ENCODE measurements at places on chromosomes 7 and 10.

- no peak for DNase-seq
These were observed 403.3 kb upstream of the GHITM start for GRCh38 chr10:83736008-83736407.

DNA sequence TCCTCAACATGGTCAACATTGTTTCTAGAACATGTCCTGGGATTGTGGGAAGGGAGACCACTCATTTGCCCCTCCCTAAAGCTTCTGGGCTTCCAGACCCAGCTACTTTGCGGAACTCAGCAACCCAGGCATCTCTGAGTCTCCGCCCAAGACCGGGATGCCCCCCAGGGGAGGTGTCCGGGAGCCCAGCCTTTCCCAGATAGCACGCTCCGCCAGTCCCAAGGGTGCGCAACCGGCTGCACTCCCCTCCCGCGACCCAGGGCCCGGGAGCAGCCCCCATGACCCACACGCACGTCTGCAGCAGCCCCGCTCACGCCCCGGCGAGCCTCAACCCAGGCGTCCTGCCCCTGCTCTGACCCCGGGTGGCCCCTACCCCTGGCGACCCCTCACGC is at the start of gene EPO:
Gene EPO, plus strand, starts transcription at position 190 of the 392 bp plus-strand sequence. CDS start 513 bp downstream, outside the sequence.
- DNase-seq, result no peak

GRCh38 chr10:5565671-5566581 is 41.2 kb downstream of the CALML3 start:
- DNase-seq, result no peak

DNA sequence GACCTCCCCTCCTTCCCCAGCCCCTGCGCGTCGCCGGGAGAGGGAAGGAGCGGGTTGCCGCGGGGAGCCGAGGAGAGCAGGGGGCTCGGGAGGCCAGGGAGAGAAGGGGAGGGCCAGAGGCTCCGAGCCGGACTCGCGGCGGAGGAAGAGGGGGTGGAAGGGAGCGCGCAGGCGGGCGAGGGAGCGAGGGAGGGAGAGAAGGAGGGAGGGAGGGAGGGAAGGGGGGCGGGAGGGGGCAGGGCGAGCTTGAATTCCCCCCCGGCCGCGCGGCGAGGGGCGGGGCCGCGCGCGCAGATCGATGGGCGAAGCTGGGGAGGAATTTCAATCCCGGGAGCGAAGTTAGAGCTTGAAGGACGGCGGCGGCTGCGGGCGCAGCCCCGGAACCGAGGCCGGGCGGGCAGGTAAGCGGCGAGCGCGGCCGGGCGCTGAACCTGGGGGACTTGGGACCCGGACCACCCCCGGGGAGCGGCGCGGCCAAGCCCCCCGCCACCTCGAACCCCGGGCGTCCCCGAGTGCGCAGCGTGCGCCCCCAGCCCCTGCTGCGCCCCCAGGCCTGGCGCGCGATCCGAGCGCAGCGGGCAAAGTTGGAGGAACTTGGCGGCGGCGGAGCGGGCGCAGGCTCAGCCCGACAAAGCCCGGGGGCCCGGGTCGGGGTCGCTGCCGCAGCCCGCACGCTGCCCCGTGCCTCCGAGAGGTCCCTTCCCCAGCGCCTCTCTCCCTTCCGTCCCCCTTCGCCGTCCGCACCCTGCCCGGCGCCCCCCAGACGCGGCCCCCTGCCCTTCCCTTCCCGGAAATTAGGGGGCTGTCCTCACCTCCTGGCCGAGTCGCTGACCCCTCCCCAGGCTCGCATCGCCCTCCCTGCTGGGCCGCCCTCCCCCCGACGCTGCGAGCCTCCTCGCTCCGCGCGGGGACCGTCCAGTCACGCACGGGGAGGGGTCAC is at the start of gene ELFN1:
Gene ELFN1, plus strand, starts transcription at position 324 of the 940 bp plus-strand sequence. CDS start 74,320 bp downstream, outside the sequence.
- no peak for DNase-seq

- DNase-seq, result no peak
These were observed 74.3 kb downstream of the CDH23 start for GRCh38 chr10:71471006-71471405.

- no peak for DNase-seq
These were observed 369.5 kb downstream of the ABCA13 start for GRCh38 chr7:48540746-48541145.

- DNase-seq, result no peak
These were observed 70.7 kb upstream of the ANTXRL start for GRCh38 chr10:46216003-46216634.

DNA sequence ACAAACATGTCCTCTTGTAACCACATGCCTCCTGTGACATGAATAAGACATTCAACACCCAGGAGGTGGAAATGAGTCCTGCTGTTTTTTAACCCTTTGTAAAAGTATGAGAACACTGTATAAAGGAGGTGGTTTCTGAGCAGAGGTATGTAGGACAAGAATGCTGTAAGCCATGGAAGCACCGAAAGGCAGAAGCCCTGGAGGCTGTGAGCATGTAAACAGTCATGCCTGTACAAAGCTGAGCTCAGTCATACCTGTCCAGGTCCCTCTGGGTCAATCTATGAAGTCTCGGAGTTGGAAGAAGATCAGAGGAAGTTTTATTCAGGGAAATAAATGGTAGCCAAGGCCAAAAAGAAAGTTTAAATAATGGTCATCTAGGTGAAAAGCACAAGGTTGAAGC is 34.7 kb upstream of the XPNPEP1 start:
- DNase-seq, result no peak

GRCh38 chr10:70805619-70806215 is 10.0 kb upstream of the SGPL1 start:
- DNase-seq, result no peak

DNA sequence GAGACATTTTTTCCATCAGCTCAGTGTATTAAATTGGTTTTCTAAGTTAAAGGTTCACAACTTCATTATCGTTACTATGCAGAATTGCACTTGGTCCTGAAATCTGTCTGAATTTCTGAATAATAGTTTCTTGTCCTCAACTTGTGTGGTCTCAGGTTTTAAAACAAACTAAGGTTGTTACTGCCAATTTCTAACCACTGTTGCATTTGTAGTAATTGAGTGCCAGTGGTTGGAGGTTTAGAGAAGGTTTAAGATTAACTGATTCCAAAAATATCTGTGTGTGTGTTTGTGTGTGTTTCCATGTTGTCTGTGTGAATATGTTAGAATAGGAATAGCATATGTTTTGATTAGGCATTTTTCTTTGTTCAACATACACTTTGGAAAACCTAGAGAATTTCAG is 395.9 kb downstream of the AUTS2 start:
- DNase-seq, result no peak

DNA sequence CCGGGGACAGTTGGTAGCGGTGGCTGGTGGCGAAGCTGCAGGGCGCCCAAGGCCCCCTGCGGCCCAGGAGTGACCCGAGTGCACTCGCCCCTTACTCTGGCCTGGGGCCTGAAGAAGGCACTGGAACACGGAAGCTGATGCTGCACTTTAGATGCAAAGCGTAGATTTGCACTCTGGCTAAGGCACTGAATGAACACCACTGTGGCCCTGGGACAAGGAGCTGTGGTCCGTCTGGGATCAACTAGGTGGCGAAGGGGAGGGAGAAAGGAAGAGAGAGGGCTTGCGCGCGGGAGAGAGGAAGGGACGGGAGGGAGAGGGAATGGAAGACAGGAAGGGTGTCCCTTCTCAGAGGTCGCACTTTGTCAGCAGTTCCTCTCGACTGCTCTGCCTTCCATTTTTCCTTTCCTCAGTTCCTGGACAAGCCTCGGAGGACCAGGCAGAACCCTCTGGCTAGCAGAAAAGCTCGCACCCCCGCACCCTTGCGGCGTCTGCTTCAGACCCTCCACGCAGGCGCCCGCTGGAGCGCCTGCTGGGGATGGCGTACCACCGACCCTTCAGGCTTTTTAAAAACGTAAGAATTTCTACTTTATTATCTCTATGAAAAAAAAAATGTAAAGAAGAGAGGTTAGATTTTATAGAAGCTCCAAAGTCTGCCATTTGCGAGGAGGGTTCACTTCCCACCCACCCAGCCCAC is 1.2 kb downstream of the FERD3L start:
- DNase-seq, result no peak

- no peak for DNase-seq
These were observed 6.3 kb upstream of the HGF start for GRCh38 chr7:81776161-81776560.

- no peak for DNase-seq
These were observed 875 bp upstream of the DDIT4 start for GRCh38 chr10:72272689-72273409.

- DNase-seq, result no peak
These were observed 13.0 kb upstream of the ACBD5 start for GRCh38 chr10:27253576-27253975.

DNA sequence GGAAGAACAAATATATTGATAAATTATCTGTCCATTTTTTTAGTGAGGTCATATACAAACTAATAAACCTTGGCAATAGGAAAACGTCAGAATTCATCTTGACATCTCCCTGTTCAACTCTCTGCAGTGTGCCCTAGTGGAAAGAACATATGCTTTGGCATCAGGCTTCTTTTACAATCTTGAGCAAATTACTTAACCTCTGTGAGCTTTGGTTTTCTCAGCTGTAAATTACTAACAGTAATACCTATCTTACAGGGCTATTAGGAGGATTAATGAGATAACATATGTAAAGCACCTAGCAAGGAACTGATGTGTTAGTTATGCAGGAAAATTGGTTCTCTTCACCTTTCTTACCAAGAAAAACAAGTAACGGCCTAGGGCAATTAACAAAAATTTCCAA is 161.8 kb downstream of the PHTF2 start:
- no peak for DNase-seq

GRCh38 chr7:28956608-28957063 is 1.5 kb downstream of the TRIL start:
- no peak for DNase-seq

- DNase-seq, result no peak
These were observed 5.5 kb downstream of the GSTO1 start for GRCh38 chr10:104259999-104260774.

DNA sequence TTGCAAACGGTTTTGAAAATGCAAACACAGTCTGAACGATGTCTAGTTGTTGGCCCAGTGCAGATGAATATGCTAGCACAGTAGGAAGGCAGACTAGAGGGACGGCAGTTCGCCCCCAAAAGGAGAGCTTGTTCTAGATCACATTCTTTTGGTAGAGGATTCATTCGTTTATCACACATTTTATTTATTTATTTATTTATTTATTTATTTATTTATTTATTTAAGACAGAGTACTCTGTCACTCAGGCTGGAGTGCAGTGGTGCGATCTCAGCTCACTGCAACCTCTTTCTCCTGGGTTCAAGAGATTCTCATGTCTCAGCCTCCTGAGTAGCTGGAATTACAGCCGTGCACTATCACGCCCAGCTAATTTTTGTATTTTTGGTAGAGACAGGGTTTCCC is 59.4 kb upstream of the ZPBP start:
- DNase-seq, result no peak

DNA sequence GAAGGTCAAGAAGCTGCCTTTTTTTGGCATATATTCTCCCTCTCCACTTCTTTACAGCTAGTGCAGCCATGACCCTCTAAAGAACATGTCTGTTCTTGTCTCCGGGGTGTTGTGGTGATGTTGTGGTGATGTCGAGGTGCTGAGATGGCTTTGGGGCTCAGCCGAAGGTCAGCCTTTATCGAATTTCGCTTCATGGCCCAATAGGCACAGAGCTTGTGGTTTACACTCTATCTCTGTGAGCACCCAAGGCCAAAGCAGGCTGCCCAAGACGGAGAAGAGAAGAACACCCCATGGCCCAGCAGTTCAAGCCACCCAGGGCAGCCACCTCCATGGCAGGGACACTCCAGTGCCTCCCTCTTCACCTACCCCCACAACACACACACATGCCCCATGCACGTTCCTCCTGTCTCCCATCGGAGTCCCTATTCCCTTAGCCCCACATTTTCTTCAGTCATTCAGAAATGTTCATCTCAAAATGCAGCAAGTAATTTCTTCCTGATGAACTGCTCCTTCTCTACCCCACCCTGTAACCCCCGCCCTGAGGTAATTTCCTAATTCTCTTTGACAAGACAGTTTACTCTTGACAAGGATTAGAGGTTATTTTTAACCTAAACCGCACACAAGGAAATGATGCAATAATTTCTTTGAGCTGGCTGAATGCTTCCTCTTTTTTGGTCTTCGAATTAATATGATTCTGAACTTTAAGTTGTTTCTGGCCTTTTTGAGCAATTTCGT is 18.6 kb upstream of the ADRB1 start:
- DNase-seq, result no peak

DNA sequence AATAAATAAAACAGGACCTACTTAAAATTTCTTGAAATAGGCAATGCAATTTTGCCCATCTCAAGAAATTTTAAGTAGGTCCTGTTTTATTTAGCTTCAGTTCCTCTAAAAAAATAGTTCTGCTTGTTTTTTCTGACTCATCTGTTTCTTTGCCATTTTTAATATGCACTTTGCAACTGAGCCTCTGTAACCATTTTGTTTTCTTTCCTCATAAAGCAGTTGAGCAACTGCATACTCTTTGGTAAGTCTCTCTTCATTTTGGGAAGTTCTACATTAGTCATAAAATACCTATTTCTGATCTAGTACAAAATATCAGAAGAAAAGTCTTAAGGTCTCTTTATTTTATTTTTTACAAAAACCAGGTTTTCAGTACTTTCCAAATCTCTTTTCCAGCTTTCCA is 18.0 kb downstream of the TAS2R40 start:
- no peak for DNase-seq

- no peak for DNase-seq
These were observed 428.6 kb downstream of the TCERG1L start for GRCh38 chr10:130882906-130883305.

GRCh38 chr10:118471863-118472262 is 123.6 kb downstream of the PRLHR start:
- no peak for DNase-seq

- DNase-seq, result no peak
These were observed 144.2 kb upstream of the NRP1 start for GRCh38 chr10:33478675-33479125.
